HFFc6 (cell line): ENCODE measurements at places on chromosomes 6 and 20. TPM values are rescaled to one million over a fixed set of nuclear protein-coding genes. Genes with fewer than 3 reads are reported as not detected.

- DNase-seq, result no peak
These were observed 212.5 kb upstream of the SNX9 start for GRCh38 chr6:157610451-157610999.

Gene PHF3
- 21.0 to 24.0 TPM (median 22.4 TPM) in 3 replicates for total RNA-seq

Gene SIRPD
- total RNA-seq, result not detected in 3 replicates

DNA sequence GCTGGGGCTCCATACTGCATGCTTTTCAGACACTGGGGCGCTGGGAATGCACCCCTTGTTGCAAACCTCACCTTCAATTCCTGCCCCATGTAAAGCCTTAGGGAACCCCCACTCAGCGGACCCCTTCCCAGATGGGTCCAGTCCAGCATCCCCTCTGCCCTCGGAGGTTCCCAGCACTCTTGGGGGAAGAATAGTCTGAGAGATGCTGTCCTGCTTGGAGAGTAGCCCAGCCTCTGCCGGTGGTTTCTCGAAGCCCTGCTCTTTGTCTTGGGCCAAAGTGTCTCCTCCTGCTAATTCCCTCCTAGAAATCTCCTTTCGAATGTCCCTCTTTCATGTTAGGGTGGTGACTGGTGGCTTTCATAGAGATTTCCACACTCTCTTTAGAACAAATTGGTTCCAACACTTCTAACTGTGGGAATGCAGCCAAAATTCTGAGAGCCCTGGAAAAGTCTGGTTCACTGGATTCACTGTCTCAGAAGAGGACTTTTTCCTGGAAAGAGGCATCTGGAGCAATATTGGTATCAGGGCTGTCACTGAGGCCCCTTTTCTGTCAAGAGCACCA is 24.9 kb upstream of the SULF2 start:
- no peak for DNase-seq

Gene GINM1
- total RNA-seq, result 58.8 to 69.3 TPM (median 63.1 TPM) in 3 replicates

- peak; percentile 6 for DNase-seq
These were observed 160.7 kb downstream of the FOXC1 start for GRCh38 chr6:1770435-1770843.

DNA sequence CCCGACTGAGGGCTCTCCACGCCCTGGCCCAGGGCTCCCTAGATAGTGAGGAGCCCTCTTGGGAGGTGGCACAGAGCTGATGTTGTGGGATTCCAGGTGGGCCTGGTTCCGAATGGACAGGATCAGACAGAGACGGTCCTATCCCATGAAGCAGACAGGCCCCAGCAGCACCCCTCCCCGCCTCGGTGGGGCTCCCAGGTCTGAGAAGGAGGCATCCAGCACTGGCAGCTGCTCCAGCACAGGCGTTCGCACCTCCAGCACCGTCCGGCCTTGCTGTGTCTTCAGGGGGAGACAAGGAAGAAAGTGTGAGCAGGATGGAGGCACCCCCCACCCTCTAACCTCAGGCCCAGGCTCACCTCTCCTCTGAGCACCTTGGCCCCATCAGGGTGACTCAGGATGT is 28.7 kb downstream of the COL11A2 start:
- no peak for DNase-seq

GRCh38 chr6:26743157-26743821 is 83.7 kb upstream of the ZNF322 start:
- peak; percentile 89 for DNase-seq

- no peak for DNase-seq
These were observed 192.3 kb upstream of the THBS2 start for GRCh38 chr6:169445661-169446581.

DNA sequence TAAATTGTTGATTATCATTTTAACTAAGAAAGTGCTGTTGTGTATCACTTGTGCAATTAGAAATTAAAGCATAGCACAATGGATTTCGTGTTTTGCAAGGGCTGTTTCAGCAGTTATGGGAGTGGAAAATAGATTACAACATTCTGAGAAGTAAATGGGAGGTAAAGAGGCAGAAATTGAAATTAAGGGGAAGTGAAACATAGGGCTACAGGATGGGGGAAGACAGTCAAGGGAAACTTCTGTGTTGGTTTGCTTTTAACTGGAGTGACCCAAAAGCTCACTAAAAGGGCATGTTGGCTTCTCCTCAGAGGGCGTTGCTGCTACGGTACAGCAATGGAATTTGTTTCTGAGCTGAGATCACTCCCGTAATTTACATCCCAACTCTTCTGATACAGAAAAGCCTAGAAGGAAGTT is 147.5 kb downstream of the BCAS1 start:
- no peak for DNase-seq

Gene THBS2
- 155 to 219 TPM (median 184 TPM) in 3 replicates for total RNA-seq

DNA sequence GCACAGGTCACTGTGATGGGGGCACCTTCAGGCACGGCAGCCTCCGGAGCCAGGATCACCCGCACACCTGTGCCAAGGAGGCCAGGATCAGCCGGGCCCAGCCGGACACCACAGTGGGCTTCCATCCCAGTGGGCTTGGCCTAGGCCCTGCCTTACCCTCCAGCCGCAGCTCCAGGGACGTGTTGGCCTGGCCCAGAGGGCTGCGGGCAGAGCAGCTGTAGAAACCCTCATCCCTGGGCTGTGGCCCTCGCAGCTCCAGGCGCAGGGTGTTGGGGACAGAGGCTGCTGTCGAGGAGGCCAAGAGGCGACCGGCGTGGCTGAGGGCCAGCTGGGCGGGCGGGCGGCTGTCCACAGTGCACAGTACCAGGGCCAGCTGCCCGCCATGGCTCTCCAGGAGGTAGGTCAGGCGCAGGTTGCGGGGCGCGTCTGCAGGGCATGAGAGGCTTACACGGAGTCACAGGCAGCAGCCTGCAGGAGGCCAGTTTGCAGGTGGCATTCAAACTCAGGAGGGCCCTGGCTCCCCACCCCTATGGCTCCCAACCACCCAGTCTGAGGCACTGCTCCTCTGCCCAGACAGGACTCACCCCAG is 11.0 kb upstream of the ADAM33 start:
- DNase-seq, result no peak

Gene MYLK4
- 0.10 to 0.18 TPM (median 0.10 TPM) in 3 replicates for total RNA-seq

DNA sequence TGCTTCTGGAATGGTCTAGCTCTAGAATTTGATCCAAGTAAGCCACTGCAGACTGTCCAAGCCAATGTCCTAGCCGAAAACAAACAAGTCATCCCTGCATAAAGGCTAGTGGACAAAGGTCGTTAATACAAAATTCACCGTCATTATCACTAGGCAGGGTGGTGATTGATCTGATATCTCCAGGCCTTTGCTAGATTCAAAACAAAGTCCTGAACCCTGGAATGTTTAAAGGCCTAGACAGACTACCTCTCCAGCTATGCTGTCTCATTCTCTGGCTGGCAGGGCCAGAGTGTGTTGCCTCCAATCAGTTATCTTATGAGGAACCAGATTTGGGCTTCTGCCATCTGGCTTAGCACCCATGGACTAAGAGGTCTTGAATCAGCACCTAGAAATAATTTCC is 38.3 kb downstream of the MAP7 start:
- DNase-seq, result no peak

- DNase-seq, result no peak
These were observed 42.7 kb downstream of the ANKRD6 start for GRCh38 chr6:89475634-89476033.

Gene ASIP
- total RNA-seq, result not detected in 3 replicates

- peak; percentile 65 for DNase-seq
These were observed 22.9 kb downstream of the NT5E start for GRCh38 chr6:85472744-85473143.

Gene RAB44
- 0.23 to 0.39 TPM in 2 of 3 replicates, not detected in the other for total RNA-seq

DNA sequence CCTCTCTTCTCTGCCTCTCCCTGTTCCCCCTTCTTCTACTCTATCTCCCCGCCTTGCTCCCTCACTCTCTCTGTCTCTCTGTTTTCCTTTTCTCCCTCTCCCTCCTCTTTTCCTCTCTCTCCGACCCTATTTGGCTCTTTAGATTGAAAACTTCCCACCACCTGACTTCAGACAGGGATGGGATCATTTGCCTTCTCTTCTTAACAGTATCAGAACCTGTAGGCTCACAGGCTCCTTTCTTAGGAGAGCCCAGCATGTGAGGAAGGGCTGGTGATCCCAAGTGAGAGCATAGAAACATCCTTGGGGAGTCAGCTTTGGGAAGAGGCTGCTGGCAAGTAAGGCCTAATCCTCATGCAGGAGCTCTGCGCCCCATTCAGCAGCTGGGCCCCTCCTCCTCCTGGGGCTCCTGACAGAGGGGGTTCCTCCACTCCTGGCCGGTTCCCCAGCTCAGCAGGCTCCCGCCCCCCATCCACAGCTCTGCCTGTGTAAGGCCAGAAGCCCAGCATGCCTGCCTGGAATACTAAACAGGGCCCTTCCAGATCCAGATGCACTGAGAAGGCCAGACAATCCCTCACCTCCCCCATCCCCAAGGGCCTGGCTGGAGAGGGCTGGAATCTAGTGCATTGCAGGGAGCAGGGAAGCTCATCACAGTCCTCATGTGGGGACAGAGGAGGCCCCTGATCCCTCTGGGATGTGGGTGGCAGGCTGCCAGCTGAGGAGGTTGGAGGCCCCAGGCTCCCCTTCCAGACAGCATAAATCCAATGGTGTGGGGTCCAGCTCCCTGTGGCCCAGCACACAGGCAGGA is 93.4 kb downstream of the PTPRT start:
- no peak for DNase-seq

DNA sequence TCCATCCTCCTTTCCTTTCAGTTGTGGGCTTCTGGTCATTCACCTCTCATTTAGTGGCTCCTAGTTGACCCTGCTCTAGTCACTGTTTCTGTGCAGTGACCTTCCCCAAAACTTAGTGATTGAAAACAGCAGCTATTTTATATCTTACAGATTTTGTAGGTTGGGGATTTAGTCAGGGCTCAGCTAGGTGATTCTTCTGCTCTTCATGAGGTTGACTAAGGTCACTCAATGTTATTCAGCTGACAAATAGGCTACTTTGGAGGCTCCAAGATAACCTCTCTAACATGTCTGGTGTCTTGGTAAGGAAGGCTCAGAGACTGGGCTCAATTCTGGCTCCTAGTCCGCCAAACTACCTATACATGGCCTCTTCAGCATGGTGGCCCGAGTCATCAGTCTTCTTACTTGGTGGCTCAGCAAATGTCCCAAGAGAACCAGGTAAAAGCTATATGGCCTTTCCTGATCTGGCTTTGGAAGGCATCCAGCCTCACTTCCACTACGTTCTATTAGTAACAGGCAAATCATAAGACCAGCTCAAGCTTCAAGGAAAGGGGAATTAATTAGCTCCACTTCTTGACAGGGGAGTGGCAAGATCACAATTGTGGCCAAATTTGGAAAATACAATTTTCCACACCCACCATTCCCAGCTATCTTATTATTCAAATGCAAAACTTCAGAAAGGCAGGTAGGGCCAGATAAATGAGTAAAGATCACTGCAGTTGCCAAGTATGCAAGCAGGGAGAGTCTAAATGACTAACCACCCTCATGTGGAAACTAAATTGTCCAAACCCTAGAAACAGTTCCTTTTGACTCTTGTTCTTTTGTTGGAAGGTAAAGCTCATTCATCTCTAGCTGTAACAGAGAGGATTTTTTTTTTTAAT is 50.5 kb upstream of the LTV1 start:
- DNase-seq, result no peak

DNA sequence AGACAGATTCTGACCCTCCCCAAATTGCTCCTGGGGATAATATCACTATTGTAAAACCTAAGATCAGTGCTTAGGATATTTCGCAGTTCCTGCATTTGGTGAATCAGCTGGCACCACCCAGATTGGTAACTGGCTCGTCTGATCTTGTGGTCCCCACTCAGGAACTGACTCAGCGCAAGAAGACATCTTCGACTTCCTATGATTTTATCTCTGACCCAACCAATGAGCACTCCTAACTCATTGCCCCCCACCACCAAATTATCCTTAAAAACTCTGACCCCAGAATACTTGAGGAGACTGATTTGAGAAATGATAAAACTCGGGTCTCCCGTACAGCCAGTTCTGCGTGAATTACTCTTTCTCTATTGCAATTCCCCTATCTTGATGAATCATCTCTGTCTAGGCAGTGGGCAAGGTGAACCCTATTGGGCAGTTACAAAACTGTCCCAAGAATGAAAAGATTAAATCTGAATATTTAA is 55.7 kb upstream of the PRND start:
- peak; percentile 89 for DNase-seq

Gene FKBP5
- 7.6 to 11.5 TPM (median 10.7 TPM) in 3 replicates for total RNA-seq
